ENCODE measurements at places on chromosomes 6 and 20.

GRCh38 chr6:88813045-88813444 is 150.4 kb downstream of the RNGTT start:
- no peak for DNase-seq

DNA sequence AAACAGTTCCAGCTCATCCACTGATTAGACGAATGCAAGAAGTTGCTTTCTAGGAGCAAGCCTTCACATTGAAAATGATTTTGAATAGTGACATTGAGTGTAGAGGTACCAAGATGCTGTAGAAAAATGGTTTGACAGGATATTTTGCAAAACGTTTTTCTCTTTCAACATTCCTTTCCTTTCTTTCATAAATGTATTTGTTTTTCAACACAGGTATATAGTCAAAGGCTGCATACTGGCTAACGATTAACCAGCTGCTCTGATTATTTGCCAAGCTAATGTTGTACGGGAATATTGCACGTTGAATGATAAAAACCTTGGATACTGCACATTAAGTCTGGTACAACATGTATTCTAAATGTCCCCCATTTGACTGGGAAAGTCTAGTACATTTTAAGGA is 78.8 kb upstream of the TENT5A start:
- no peak for DNase-seq

GRCh38 chr20:1401451-1401907 is 8.6 kb upstream of the FKBP1A start:
- no peak for DNase-seq

- DNase-seq, result no peak
These were observed 58.9 kb downstream of the KIZ start for GRCh38 chr20:21184819-21185218.

GRCh38 chr6:16316741-16317251 is 78.4 kb downstream of the GMPR start:
- DNase-seq, result no peak
